ENCODE measurements at places on chromosomes 3 and 15. TPM values are rescaled to one million over a fixed set of nuclear protein-coding genes. Genes with fewer than 3 reads are reported as not detected.

- no peak for DNase-seq
- H3K4me3 ChIP-seq = no peak overlapping the region
- no peaks in the 10 kb centered on the region for H3K4me1 ChIP-seq
- no peaks in the 10 kb centered on the region for H3K27me3 ChIP-seq
- H3K27ac ChIP-seq = no peak overlapping the region
Measured at GRCh38 chr3:17969985-17970568, 227.6 kb upstream of the TBC1D5 start.

DNA sequence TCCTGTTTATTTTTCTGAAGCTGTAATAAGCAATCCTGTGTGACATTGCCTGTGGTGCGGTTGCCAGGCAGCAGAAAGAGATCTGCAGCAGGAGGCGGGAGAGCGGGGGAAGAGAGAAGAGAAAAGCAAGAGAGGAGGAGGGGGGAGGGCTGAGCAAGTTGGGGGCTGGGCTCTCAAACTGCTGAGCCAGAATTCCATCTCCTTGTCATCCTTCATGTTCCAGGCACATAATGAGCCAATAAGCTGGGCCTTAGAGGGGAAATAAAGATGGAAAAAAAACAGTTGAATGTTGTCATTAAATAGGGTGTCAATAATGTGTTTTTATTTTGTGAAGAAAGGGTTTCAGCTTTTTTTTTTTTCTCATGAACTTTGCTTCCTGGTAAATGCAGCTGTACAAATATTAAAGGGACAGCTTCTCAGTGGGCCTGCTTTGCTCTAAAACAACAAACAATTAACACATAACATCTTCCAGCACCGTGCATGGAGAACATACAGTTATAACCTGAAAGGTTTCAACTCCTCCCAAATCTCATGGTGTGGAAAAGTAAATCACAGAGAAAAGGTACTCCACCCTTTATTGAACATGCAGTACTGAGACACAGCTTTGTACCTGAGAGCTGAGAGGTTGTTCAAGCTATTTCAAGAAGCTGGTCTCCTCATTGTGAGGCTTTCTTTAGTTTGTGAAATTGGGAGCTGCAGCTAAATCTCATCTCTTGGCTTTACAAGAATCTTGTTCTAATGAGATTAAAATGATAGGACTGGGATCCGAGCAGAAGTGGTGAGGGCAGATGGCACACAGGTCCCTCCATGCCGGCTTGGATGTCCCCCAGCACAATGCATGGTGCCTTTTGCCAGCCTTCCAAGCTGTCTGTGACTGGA is 451.1 kb upstream of the KCNMB2 start:
- DNase-seq = peak; percentile 70
- no peaks in the 10 kb centered on the region for H3K36me3 ChIP-seq
- H3K4me3 ChIP-seq = peak overlapping the region; percentile 35
- H3K27me3 ChIP-seq = no peaks in the 10 kb centered on the region
- H3K4me1 ChIP-seq = peaks cover 28% of the 10 kb centered on the region

DNA sequence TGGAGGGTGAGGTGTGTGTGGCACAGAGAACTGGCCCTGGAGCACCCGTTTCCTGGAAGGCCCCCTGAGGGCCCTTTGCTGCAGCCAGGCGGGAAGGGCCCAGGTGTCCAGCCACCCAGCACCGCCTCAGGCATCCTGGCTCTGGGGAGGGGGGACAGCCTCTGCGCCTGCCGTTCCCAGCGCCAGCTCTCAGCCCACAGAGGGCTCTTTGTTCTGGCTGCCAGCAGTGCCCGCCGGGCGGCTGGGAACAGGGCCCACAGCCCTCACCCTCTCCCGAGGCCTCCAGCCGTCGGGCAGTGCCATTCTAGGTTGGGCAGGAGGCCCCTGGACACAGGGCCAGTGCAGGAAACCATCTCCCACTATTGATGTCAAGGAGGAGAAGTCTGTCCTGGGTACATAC is 8.3 kb downstream of the SLC38A3 start:
- peaks cover 15% of the 10 kb centered on the region for H3K4me1 ChIP-seq
- no peaks in the 10 kb centered on the region for H3K27me3 ChIP-seq

DNA sequence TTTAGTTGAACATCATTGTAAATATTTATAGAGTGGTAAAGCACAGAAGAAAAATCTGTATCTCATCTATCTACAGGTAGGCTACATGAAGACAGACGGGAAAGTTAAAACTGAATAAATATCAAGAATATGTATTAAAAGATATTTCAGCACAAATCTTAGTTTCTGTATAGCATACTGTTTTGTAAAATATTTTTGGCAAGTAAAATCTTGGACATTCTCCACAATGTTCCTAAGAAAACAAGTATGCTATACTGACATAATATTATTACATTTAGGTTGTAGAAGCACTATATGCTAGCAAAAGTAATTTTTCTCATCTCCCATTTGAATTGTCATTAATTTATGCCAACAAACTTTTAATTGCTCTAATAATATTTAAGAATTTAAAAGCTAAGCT is 326.4 kb upstream of the ARL6 start:
- H3K27ac ChIP-seq = no peak overlapping the region
- no peaks in the 10 kb centered on the region for H3K4me1 ChIP-seq
- H3K4me3 ChIP-seq = no peak overlapping the region
- no peaks in the 10 kb centered on the region for H3K27me3 ChIP-seq
- no peak for DNase-seq

DNA sequence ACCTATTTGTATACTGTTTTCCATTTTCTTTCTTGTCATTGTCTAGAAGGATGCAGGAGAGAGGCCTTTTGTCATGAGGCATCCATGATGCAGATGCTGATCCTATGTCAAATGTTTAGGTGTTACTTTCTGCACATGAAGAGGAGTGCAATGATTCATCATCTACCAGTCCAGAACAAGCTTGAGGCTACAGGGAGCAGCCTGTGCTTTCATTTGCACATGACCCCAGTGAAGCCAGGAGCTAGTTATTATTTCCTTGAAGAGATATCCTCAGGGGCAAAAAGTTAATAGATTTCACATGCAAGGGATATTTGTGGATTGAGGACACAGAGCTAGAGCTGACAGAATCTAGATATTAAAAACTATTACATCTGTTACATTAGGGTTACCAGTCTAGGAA is 204.4 kb upstream of the TGFBR2 start:
- no peak overlapping the region for H3K27ac ChIP-seq
- DNase-seq = no peak
- H3K4me1 ChIP-seq = peaks cover 8% of the 10 kb centered on the region
- no peaks in the 10 kb centered on the region for H3K27me3 ChIP-seq
- no peak overlapping the region for H3K4me3 ChIP-seq

- no peak overlapping the region for H3K4me3 ChIP-seq
- no peaks in the 10 kb centered on the region for H3K4me1 ChIP-seq
Measured at GRCh38 chr15:95615436-95615835, 715.1 kb upstream of the NR2F2 start.

DNA sequence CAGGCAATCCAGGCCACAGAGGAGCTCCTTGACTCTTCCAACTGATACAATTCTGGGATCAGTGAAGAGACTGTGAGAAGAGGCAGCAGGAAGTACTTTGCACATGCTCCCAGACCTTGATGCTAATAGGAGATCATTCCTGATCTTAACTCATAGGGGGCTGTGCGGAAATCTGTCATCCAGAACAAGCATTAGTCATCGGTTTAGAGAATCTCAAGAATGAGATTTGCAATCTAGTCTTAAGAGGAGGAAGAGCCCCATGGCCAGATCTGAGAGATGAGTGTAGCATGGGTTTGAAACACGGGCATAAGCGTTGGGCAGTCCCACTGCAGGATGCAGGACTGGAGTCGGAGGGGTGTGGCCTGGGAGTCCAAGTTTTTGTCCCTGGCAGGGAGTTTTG is 1081.1 kb downstream of the NAALADL2 start:
- H3K36me3 ChIP-seq = no peaks in the 10 kb centered on the region
- no peak for DNase-seq
- H3K27ac ChIP-seq = no peak overlapping the region
- H3K4me3 ChIP-seq = no peak overlapping the region
- H3K27me3 ChIP-seq = no peaks in the 10 kb centered on the region

- no peak overlapping the region for H3K4me3 ChIP-seq
- peaks cover 6% of the 10 kb centered on the region for H3K36me3 ChIP-seq
- no peaks in the 10 kb centered on the region for H3K27me3 ChIP-seq
- no peak for DNase-seq
- peaks cover 7% of the 10 kb centered on the region for H3K4me1 ChIP-seq
- H3K27ac ChIP-seq = no peak overlapping the region
Measured at GRCh38 chr3:121619691-121620090, 26.5 kb downstream of the FBXO40 start.

- no peak overlapping the region for H3K27ac ChIP-seq
- no peaks in the 10 kb centered on the region for H3K27me3 ChIP-seq
- no peaks in the 10 kb centered on the region for H3K4me1 ChIP-seq
- no peak overlapping the region for H3K4me3 ChIP-seq
- H3K36me3 ChIP-seq = no peaks in the 10 kb centered on the region
Measured at GRCh38 chr3:96869316-96869715, 54.9 kb downstream of the EPHA6 start.

GRCh38 chr15:71387810-71388209 is 272.5 kb downstream of the THSD4 start:
- no peaks in the 10 kb centered on the region for H3K36me3 ChIP-seq
- peaks cover 19% of the 10 kb centered on the region for H3K4me1 ChIP-seq
- no peak overlapping the region for H3K27ac ChIP-seq
- DNase-seq = no peak
- no peak overlapping the region for H3K4me3 ChIP-seq
- no peaks in the 10 kb centered on the region for H3K27me3 ChIP-seq

GOLGA8G gene
- not detected for total RNA-seq

THSD4 gene
- total RNA-seq = 3.1 TPM

LSAMP gene
- 0.17 TPM for total RNA-seq

OR5K2 gene
- total RNA-seq = not detected

ASB14 gene
- 10.2 TPM for total RNA-seq

C3orf20 gene
- total RNA-seq = 0.38 TPM
